ENCODE measurements at places on chromosomes 2 and 18.

DNA sequence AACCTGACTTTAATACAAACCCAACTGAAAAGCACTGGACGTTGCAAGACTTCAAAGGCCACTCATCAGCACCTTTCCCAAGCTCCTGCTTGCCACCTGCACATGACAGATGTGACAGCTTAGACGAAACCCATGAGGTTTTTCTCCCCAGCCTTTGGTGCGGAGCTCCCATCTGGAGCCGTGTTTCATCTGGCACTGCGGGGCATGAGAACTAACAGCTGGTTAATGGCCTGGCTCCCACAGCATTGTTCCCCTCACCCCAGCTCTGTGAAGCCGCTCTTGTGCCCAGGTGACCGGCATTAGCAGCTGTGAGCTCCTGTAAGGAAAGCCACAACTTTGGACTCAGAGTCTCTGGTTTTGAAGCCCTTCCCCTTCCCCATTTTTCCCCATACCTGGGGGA, 50.9 kb downstream of the GALR1 start:
- DNase-seq = no peak

- no peak for DNase-seq
These were observed 304.5 kb downstream of the NDUFA10 start for GRCh38 chr2:239720361-239721360.

- DNase-seq = no peak
These were observed 601.8 kb upstream of the ID2 start for GRCh38 chr2:8080063-8080462.

DNA sequence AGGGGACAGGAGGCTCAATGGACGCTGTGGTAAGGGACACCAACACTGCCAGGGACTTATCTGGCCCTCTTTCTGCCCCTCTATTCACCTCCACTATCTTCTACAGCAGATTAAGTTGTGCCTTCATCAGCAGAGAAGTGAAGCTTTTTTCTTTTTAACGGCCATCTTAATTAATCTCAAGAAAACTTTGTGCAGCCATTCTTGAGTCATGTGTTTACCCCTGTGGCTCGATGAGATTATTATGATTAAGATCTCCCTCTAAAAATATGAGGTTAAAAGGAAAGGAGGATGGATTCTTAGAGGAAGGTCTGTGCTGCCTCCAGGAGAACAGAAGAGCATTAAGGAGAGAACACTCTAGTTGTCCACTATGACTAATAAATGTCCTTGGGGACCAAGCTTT, 32.4 kb upstream of the DSC1 start:
- DNase-seq = no peak

GRCh38 chr2:46763861-46764260, 151.7 kb downstream of the MCFD2 start:
- DNase-seq = no peak

DNA sequence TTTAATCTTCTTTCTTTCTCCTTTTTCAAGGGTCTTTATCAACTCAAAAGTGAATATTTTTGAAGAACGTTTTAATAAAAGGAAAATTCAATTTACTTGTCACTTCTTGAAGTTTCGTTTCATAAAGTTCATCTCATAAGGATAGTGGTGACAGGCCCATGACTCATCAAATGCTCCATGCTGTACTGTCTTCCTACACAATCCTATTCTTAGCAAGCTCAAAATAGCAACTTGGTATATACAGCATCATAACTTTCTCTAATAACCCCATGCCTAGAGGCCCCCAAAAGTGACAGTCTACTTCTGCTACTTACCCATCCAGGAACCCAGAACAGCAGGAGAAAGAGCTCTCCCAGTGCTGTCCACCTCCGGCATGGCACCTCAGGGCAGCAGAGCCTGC, 7.7 kb downstream of the FBXO15 start:
- peak; percentile 38 for DNase-seq

DNA sequence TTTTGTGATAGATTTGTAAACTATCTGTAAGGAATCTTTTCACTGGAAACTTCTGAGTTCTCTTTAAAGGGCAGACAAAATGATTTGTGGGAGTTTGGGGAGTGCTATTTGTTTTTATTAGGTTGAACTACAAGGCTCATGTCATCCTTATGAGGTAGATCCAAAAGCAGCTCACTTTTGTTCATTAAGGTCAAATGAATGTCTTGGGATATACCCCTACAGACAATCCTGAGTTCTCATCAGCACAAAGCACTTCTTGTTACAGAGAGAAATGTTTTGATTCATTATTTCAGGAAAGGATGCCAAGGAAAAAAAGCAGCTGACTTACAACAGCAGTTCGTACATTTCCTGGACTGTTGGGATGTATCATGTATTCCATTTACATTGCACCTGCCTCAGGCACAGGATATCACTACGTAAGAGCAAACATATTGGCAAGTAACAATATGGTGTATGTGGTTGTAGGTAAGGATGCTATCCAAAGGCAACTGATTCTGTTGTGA, 68.9 kb downstream of the DCC start:
- DNase-seq = no peak

DNA sequence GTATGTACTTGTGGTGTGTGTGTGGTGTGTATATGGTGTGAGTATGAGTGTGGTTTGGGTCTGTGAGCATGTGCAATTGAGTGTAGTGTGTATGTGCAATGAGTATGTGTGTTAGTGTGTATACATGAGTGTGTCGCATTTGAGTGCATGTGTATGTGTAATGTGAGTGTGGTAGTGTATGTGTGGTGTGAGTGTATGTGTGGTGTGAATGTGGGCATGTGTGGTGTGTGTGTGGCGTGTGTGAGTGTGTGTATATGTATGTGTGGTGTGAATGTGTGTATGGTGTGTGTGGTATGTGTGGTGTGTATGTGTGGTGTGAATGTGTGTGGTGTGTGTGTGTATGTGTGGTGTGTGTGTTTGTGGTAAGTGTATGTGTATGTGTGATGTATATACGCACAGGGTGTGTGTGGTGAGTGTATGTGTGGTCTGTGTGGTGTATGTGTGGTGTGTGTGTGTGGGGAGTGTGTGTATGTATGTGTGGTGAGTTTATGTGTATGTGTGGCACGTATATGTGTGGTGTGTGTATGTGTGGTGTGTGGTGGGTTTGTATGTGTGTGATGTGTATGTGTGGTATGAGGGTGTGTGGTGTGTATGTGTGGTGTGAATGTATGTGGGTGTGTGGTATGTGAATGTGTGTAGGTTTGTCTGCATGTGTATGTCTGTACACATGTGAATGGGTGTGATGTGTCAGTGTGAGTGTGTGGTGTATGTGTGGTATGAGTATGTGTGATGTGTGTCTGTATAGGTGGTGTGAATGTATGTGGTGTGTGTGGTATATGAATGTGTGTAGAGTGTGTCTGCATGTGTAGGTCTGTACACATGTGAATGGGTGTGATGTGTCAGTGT, 123.4 kb downstream of the DOCK10 start:
- DNase-seq = no peak

GRCh38 chr2:196759378-196759706, 40.1 kb downstream of the GTF3C3 start:
- no peak for DNase-seq

- DNase-seq = no peak
These were observed 16.6 kb downstream of the EFEMP1 start for GRCh38 chr2:55906993-55907392.

GRCh38 chr2:1692342-1692741, 52.0 kb downstream of the PXDN start:
- DNase-seq = no peak

- no peak for DNase-seq
These were observed 85.4 kb upstream of the TMEM200C start for GRCh38 chr18:5980721-5981120.

- no peak for DNase-seq
These were observed 12.4 kb downstream of the HS6ST1 start for GRCh38 chr2:128306081-128306930.

DNA sequence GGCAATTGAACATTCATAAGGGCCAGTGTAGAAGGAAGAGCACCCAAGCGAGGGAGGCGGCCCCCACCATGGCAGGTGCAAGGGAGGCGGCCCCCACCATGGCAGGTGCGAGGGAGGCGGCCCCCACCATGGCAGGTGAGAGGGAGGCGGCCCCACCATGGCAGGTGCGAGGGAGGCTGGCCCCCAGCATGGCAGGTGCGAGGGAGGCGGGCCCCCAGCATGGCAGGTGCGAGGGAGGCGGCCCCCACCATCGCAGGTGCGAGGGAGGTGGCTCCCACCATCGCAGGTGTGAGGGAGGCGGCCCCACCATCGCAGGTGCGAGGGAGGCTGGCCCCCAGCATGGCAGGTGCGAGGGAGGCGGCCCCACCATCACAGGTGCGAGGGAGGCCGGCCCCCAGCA, 24.7 kb upstream of the GPC1 start:
- no peak for DNase-seq

DNA sequence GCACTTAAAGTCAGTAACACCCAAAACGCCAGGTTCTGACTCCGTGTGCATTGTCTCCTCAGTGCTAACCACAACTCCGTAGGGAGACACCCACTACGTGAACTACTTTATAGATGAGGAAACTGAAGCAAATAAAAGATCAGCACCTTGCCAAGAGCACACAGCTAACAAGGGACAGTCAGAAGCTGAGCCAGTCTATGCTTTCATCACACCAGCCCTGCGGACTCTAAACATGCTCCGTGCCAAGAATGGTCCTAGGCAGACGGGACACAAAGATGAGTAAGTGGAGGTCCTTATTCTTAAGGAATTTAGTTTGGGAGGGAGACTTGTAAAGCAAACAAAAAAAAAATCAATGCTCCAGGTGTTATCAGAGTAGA, 9.6 kb downstream of the MBOAT2 start:
- no peak for DNase-seq

DNA sequence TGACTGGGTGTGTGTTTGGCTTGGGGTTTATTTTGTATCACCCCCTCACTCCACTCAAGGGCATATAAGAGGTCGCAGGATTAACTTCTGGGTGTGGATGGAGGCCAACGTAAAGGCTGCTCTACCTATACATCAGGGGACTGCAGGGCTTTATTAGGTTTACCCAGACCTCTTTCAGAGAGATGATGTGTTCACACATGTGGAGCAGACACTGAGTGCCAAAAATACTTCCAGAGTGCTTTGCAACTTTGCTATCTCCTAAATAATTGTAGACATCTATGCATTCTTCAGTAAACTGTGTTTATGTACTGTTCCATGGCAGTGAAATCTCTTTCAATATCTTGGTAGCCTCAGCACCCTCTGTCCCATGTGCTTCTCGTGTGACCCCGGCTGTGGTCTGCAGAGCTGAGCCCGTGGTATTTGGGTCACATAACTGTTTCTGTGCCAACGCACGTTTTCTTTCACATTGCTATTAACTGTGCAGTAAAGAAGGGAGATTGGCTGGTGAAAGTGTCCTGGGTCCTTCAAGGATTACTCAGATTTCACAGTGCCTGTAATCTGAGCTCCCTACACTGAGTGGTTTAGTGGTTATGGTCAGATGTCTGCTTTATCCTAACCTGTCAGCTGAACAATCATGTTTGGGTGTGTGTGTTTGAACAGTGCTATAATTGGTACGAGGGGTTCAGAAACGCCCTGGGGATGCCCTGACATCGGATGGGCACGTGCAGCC, 208.1 kb downstream of the VAPA start:
- DNase-seq = no peak

DNA sequence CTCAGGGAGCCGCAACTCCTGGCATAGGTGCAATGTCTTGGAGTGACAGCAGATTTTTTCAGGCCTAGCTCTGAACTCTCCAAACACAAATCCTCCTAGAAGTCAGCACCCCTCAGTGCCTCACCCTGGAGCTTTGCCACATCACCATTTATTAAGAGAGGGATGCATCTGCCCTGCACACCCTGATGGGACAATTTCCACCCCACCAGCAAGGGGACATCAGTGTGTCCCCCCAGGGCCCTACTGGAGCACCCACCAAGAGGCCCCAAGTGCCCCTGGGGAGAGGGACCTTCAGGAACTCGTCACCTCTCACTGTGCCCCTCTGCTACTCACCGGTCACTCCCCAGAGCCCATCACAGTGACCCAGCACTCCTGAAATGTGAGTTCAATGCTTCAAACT, 144.7 kb downstream of the NDUFA10 start:
- DNase-seq = no peak

GRCh38 chr18:49815927-49816326, 2.6 kb upstream of the ACAA2 start:
- DNase-seq = no peak

DNA sequence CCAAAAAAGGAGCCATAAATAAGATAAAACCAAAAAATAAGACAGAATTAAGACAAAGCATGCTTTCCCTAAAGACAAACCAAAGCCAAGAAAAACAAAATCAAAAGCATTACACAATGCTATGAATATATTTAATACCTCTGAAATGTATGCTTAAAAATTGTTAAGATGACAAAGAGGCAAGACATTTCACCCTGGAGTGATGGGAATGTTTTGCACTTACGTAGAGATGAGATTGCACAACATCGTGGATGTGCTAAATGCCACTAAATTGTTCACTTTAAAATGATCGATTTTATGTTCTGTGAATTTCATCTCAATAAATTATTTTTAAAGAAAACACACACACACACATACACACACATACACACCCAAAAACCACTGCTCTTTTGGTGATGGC, 386.6 kb upstream of the KLHL29 start:
- DNase-seq = no peak

- DNase-seq = no peak
These were observed 608.3 kb downstream of the GALR1 start for GRCh38 chr18:77857678-77858655.

- no peak for DNase-seq
These were observed 306.2 kb upstream of the ZEB2 start for GRCh38 chr2:144826105-144826504.

DNA sequence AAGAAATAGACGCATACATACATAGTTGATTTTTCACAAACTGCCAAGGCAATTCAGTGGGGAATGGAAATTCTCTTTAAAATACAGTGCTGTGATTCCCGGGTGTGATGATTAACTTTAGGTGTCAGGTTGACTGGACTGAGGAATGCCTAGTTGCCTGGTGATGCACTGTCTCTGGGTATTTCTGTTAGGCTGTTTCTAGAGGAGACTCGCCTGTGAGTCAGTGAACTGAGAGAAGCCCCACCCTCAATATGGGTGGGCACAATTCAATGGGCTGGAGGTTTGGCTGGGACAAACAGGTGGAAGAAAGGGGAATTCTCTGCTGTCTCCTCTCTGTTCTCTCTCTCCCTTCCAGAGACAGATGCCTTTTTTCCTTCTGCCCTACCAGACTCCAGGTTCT, 187.6 kb downstream of the ARHGAP28 start:
- DNase-seq = no peak

DNA sequence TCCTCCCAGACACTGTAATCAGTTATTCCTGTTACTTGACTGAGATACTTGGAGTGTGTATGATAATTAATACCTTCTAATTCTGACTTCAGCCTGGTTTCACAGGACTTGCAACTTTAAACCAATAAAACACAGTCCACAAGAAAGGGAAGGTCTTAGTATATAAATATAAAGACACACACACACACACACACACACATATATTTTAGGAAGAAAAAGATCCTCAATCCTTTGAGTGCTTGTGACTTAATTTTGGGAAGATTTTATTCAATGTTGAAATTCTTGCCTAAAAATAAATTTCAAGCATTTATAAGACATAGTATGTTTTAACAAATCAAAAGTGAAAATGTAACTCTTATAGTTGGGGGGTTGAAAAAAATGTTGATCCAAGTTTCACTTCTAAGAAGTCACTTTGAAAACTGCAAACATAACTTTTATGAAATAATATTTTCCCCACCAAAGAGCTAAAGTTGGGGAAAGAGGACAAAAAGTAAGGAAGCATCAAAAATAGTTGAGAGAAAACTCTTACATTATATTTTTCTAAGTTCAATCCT, 824 bp upstream of the VPS54 start:
- no peak for DNase-seq

- DNase-seq = no peak
These were observed 96.9 kb downstream of the TANC1 start for GRCh38 chr2:159065313-159065712.

- DNase-seq = no peak
These were observed 77.0 kb upstream of the UBXN4 start for GRCh38 chr2:135664623-135665068.

All from activated CD4-positive, alpha-beta T cell treated with anti-CD3 and anti-CD28 coated beads for 24 hours (primary cell).